Activated naive CD4-positive, alpha-beta T cell (primary cell): ENCODE measurements at places on chromosomes 6 and 20.

GRCh38 chr6:125423047-125423446, 121.3 kb upstream of the HDDC2 start:
- no peak for DNase-seq

- no peak for DNase-seq
Measured at GRCh38 chr20:23782366-23782983, 31.7 kb upstream of the CST1 start.

DNA sequence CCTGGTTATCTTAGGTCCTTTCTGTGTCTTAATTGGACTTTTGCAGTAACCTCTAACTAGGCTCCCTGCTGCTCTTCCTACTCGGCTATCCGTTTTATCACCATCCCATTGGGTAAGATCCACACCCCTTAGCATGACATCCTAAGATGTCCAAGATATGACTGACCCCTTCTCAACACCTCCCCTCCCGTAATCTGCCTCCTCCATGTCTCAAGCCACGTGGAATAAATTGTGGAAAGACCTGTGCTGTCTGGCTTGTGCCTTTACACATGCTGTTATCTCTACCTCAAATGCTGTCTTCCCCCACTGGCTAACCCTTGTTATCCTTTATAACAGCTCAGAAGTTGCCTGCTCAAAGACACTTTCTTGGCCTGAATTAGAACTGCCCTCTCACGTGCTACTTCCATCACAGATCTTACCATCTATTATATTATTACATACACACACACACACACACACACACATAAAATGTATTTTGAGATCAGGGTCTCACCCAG, 26.5 kb downstream of the EIF2S2 start:
- no peak for DNase-seq

GRCh38 chr6:145749632-145750031, 14.3 kb upstream of the EPM2A start:
- no peak for DNase-seq

GRCh38 chr6:33091957-33092356, 16.2 kb downstream of the HLA-DPB1 start:
- DNase-seq = peak; percentile 3
